ENCODE measurements at places on chromosomes 2 and 18.

DNA sequence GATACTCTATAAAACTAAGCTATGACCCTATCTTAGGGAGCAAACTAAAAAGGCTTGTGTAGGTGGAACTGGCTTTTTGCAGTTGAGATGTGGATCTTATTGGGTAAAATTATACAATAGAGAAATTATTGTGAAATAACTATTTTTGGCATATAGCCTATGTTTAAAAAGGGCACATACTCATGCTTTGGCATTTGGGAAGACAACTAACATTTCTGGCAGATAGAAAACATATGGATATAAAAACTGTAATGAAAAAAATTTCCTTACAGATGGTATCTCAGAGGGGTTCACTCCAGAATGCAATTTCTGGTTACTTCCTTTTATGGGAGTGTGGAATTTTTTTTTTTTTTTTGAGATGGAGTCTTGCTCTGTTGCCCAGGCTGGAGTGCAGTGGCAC is 120.1 kb upstream of the CCDC195 start:
- no peak for DNase-seq
- no peak overlapping the region for H3K4me3 ChIP-seq
- no peaks in the 10 kb centered on the region for H3K4me1 ChIP-seq
- H3K27me3 ChIP-seq = no peaks in the 10 kb centered on the region
- H3K27ac ChIP-seq = no peak overlapping the region

GRCh38 chr2:76326636-76327035 is 615.9 kb upstream of the GCFC2 start:
- no peak for DNase-seq
- H3K4me3 ChIP-seq = no peak overlapping the region
- H3K27ac ChIP-seq = no peak overlapping the region

DNA sequence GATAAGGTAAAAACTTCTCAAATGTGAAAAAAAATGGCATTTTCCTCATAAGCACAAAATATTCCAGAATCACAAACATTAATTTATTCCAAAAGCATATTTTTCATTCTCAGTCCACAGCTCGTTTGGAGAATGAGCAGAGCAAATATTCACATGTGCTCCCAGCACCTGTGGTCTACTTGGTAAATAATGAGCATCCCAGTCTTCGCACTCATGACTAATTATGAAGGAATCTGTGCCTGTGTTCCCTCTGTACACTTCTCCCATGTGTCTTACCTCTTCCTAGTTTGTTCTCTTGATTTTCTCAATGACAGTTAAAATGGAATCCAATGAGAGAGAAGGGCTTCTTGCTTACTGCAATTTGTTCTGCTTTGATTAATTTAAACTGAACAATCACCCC is 671.0 kb upstream of the SOX11 start:
- H3K36me3 ChIP-seq = no peaks in the 10 kb centered on the region
- no peak overlapping the region for H3K27ac ChIP-seq
- H3K4me1 ChIP-seq = no peaks in the 10 kb centered on the region
- H3K4me3 ChIP-seq = no peak overlapping the region
- DNase-seq = no peak

DNA sequence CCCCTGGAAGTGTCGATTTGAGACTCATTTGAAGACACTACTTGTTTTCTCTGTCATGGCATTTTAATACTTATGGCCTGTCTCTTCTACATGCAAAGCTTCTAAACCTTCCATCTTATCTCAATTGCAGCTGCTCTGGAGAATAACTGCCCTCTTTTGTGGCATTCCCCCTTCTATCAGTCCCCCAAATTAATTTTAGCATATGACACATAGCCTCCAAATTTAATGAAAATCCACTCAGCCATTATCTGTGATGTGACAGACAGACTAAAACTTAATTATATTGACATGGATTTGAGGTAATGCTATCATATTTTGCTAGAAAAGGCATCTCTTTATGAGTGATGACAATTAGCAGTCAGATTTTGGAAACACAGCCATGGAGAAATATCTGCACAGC is 71.2 kb downstream of the LRRTM1 start:
- H3K4me1 ChIP-seq = no peaks in the 10 kb centered on the region
- no peak overlapping the region for H3K27ac ChIP-seq
- H3K27me3 ChIP-seq = no peaks in the 10 kb centered on the region
- no peaks in the 10 kb centered on the region for H3K36me3 ChIP-seq

DNA sequence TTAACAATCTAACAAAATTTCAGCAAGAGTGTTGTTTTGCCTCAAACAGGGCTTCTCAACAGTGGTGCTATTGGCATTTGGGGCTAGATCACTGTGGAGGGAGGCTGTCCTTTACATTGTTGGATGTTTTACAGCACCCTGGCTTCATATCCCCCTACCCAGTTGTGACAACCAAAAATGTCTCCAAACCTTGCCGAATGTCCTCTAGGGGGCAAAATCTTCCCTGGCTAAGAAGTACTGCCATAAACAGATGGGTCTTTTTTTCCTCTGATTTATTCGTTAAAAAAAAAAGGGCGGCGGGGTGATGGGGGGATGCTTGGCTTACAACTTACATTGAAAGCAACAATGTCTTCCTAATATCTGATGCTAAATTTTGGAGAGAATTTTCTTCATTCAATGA is 207.6 kb upstream of the CCDC150 start:
- H3K27me3 ChIP-seq = no peaks in the 10 kb centered on the region
- H3K4me1 ChIP-seq = peaks cover 10% of the 10 kb centered on the region
- no peaks in the 10 kb centered on the region for H3K36me3 ChIP-seq
- no peak overlapping the region for H3K27ac ChIP-seq
- no peak for DNase-seq
